Omental fat pad (tissue), 4 donors: ENCODE measurements at places on chromosomes 1 and 21.

DNA sequence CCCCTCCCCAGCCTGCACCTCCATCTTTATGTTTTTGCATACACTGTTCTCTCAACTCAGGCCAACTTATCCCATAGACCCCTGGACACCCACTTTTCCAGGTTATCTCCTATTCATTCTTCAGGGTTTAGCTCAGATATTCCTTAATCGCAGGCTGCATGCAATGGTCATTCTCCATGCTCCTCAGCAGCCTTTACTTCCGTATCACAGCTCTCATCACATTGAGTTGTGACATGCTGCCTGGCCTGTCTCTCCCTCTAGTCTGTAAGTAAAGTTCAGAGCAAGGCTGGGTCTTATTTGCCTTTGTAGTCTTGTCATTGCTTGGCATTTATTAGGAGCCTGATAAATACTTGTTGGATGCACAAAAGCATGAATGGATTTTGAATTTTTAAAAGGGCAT, 6.9 kb downstream of the DNAJC6 start:
- DNase-seq = no peak

GRCh38 chr1:208045463-208046260, 134.7 kb upstream of the CD34 start:
- DNase-seq = no peak

DNA sequence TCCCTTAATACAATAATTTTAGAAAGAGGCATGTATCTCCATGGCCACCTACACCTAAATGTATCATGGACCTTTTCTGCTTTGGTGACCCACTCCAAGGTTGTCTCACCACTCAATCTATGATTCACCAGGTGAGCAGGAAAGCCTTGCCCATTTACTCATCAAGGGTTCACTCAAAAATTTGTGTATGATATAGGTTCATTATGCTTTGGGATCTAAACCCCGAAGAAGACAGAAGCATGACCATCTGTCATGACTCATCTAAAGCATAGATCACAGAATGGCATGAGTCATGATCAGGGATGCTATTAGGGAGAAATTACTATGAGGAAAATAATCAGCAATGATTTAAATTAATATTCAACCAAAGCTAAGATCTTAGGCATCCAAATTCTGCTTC, 38.5 kb downstream of the PYHIN1 start:
- DNase-seq = no peak

- no peak for DNase-seq
These were observed 79.3 kb upstream of the DSCAM start for GRCh38 chr21:40926238-40926637.

DNA sequence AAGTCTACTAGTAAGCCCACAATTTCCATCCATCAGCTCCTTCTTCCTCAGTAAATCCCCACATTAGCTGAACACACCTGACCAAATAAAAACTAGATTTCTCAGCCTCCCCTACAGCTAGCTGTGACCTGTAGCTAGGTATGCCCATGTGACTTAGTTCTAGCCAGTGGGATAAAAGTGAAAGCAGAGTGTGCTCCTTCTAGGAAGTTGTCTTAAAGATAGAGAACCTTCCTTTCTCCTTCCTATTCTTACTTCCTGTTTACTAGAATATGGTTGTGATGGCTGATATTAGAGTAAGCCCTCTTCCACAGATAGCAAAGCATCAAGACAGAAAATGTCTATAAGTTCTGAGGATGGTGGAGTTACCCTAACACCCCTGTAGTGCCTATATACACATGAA, 67.0 kb downstream of the PIK3R3 start:
- DNase-seq = no peak

- DNase-seq = no peak
These were observed 123.2 kb downstream of the DPYD start for GRCh38 chr1:97797403-97798183.

DNA sequence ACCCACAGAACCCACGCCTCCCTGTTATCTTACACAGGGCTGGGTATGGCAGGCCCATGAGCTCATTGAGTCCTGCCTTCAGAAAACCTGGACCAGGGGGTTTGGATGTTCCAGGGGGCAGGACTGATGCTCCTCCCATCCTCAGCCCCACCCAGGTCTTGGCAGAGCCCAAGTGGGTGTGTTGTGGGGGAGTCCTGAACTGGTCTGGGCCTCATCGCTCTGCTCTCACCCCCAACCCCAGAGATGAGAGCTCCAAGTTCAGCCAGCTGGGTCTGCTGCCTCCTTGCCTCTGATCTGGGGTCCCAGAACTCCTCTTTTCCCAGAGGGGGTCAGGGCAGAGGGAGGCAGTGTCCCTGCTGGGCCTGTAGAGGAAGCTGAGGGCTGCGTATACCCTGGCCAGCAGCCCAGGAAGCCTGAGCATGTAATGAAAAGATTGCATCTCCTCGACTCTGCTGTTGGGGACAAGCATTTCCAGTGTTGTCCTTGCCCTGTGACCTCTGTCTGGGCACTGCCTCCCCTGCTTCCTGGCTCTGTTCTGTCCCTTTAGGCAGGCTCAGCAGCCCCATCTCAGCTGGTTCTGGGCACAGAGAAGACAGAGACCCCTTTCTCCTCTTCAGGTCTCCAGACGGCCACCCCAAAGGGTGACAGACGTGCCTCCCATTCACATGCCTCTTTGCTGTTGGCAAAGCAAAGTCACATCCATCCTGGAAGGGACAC, 54.7 kb upstream of the EPS8L3 start:
- DNase-seq = no peak
